ENCODE measurements at places on chromosomes 4 and X.
A peak's percentile ranks its signal among the peaks of the same experiment; 100 is the strongest.

GRCh38 chr4:122431351-122431750 is 25.2 kb downstream of the IL2 start:
- DNase-seq, result no peak

GRCh38 chr4:115515772-115516171 is 402.4 kb upstream of the NDST4 start:
- DNase-seq, result no peak

DNA sequence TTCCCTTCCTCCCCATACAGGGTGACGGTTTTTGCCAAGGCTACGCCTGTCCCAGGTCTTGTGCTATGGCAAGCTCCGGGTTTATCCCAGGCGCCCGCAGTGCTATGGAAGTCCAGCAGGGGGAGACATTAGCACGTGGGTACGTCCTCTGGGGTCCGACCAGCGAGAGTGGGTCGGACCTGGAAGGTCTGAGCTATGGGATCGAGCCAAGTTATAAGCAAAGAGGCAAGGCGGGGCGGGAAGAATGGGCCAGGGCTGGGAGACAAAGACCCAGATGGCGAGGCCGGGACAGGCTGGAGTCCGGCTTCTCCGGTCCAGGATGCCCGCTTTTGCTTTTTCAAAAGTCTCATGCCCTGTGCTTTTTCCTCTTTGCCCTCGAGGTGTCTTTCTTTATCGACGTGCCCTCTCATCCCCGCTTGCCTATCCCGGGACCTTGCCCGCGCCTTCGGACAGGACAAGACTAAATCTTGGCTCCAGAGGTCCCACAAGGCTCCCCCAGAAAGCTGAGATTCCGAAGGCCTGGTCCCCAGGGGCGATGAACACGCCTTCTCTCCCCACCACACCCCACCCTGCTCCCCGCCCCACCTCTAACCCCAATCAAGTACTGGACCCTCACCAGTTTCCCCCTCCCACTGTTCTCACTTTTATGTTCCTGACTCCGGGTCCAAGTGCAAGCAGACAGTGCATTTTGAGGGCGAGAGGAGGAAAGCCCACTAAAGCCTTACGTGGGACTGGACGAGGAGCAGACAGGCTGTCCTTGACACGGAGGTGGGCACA is 785 bp upstream of the EFNB1 start:
- DNase-seq, result peak; percentile 69

GRCh38 chr4:156983366-156983765 is 11.8 kb upstream of the PDGFC start:
- no peak for DNase-seq

GRCh38 chr4:169724260-169724659 is 33.5 kb downstream of the HPF1 start:
- DNase-seq, result peak; percentile 68

GRCh38 chr4:73836373-73837279 is at the start of gene CXCL6:
Gene CXCL6 (plus strand): TSS chr4:73836678. CDS start chr4:73836751, 73 bp downstream.
- peak; percentile 63 for DNase-seq

- no peak for DNase-seq
Observed at GRCh38 chr4:101037938-101038413, 309.4 kb downstream of the PPP3CA start.

DNA sequence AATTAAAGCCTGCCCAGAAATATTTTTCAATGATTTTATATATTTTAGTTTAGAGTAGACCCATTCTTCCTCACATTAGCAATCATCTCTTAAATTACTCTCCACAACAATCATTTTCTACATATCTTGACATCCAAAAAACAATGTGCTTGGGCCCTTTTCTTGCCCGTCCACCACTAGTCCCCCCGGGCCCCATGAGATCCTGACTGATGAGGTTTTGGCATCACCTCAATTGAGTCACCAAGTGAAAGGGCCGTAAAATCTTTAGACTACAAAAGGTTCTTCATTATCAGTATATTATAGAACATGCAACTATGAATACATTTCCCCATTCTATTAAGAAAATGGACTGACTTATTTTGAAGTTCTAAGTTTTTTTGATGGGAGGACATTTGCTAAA is 4.0 kb upstream of the CDKL2 start:
- no peak for DNase-seq

DNA sequence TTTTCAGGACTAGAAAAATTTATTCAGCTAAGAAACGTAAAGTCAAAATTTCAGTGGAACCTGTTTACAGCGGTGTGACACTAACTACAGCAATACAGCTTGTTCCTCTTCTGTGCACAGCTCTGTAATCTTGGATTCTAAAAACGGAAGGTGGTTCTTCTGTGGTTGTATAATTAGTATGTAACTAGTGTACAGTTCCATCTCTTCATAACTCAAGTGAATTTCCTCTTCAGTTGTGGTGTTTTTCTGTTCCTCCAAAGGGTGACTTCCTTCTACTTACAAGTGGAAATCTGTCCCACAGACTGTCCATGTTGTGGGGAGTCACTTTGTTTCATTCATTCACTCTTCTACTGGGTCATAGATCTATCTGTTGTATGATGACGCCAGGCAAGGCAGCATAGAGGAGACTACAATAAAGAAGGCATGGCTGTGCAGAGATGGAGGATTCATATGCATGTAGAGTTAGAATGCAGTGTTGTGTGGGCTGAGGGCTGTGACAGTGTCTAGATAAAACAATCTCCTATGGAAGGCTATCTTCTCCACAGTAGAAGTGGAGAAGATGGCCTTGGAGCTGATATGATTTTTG is 5.4 kb downstream of the DAPP1 start:
- DNase-seq, result no peak

DNA sequence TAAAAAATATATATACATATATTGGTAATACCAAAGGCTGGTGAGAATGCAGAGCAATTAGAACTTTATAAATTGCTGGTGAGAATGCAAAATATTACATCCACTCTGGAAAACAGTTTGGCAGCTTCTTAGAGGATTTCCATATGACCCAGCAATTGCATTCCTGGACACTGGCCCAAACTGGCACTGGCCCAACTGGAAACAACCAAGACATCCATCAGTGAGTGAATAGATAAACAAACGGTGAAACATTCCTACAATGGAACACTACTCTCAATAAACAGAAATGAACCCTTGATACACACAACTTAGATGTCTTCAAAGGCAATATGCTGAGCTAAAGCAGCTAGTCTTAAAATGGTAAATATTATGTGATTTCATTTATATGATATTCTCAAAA is 524.2 kb downstream of the IQCM start:
- DNase-seq, result no peak

Data from AG20443 (cell line).